ENCODE measurements at places on chromosomes 3 and 15. TPM values are rescaled to one million over a fixed set of nuclear protein-coding genes. Genes with fewer than 3 reads are reported as not detected.

The PLSCR5 gene
- total RNA-seq, result not detected

The ZDHHC3 gene
- 41.4 TPM for total RNA-seq

The CD200 gene
- 1.3 TPM for total RNA-seq

The TUBGCP5 gene
- 22.3 TPM for total RNA-seq

The SH3BP5 gene
- total RNA-seq, result 108 TPM

The MAGI1 gene
- total RNA-seq, result 106 TPM

The VEPH1 gene
- total RNA-seq, result 24.0 TPM

All from bladder microvascular endothelial cell (primary cell).